ENCODE measurements at places on chromosomes 16 and 17.

- H3K4me3 ChIP-seq, result no peak overlapping the region
- H3K27me3 ChIP-seq, result no peaks in the 10 kb centered on the region
- peak overlapping the region; percentile 10 for H3K27ac ChIP-seq
- no peaks in the 10 kb centered on the region for H3K36me3 ChIP-seq
- H3K4me1 ChIP-seq, result peaks cover 9% of the 10 kb centered on the region
- peak; percentile 80 for DNase-seq
Observed at GRCh38 chr17:50731575-50732460, 12.4 kb downstream of the LUC7L3 start.

DNA sequence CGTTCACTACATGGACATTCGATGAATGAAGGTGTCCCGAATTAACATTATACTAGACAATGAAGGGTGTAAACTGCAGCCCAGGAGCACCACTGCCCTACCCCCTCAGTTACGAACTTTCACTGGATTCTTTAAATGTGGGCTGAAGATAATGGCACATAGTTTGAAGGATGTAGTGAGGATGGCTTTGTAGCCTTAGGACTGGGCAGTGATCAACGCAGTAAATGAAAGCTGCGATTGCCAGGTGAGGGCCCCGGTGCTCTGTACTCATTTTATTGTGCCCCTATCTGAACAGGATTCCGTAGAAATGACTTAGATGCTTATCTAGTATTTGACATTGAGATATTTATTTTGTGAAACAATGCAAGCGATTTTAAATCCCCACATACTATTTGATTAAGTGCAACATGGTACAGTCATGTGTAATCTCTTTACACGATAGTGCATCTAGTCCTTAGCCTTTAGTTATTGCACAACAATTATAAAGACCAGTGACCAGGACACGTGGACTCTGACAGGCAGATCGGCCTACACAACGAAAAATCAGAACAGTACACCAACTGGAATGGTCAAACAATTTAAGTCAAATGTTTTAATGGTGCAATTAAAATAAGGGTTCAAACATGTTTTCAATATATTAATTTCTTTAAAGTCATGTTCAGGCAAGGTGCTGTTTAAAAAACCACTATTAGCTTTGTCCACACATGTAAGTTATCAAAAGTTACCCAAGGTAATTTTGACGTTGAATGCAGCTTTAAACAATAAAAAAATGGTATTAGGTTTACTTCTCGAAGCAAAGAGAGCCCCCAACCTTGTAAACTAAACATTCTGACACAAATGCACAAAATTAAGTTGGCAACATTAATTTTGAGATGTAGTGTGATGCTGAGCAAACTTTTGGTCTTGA, 17.4 kb upstream of the ERN1 start:
- peak; percentile 61 for DNase-seq
- H3K27me3 ChIP-seq, result no peaks in the 10 kb centered on the region

- H3K27ac ChIP-seq, result no peak overlapping the region
- H3K27me3 ChIP-seq, result no peaks in the 10 kb centered on the region
- peaks cover 2% of the 10 kb centered on the region for H3K36me3 ChIP-seq
- H3K4me3 ChIP-seq, result no peak overlapping the region
- no peak for DNase-seq
- no peaks in the 10 kb centered on the region for H3K4me1 ChIP-seq
Observed at GRCh38 chr17:72882426-72882825, 210.1 kb downstream of the SLC39A11 start.

GRCh38 chr16:23448392-23448791, 4.6 kb downstream of the COG7 start:
- H3K27me3 ChIP-seq, result no peaks in the 10 kb centered on the region
- DNase-seq, result peak; percentile 34
- no peak overlapping the region for H3K4me3 ChIP-seq
- peaks cover 18% of the 10 kb centered on the region for H3K36me3 ChIP-seq
- H3K4me1 ChIP-seq, result no peaks in the 10 kb centered on the region

- H3K4me3 ChIP-seq, result no peak overlapping the region
- peaks cover 15% of the 10 kb centered on the region for H3K27me3 ChIP-seq
- peaks cover 9% of the 10 kb centered on the region for H3K4me1 ChIP-seq
- H3K27ac ChIP-seq, result no peak overlapping the region
- no peaks in the 10 kb centered on the region for H3K36me3 ChIP-seq
Observed at GRCh38 chr16:52549011-52549692, 2.2 kb upstream of the TOX3 start.

DNA sequence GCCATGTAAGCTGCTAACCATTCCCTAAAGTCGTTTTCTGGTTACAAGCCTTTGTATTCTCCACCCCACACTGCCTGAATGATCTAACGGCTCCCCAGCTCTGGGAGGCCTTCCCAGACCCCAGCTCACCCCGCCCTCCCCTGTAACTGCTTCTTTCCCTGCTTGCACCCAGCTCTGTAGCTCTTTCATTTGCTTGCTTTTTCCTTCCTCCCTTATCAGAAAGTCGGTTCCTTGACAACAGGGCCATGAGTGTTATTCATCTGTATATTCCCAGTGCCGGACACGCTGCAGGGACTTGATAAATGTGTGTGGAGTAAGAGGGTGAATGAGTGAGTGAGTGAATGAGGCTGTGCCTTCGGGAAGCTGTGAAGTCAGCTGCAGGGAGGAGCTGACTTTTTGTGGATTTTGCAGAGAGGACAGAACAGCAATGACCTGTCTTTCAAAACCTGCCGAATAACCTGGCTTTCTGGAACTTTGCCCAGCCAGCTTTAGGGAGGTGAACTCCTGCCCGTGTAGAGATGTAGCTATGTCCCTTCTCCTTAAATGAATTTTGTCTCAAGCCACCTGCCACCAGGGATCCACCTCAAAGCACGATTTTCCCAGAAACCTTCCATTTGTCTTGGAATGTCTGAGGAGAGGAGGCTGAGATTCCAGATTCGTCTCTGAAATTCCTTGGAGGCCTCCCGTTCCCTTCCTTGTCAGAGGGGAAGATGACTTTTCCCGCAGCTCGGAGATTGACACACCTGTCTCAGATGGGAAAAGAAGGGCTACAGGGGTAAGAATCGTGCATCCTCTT, 20.0 kb upstream of the CACNG4 start:
- H3K4me1 ChIP-seq, result no peaks in the 10 kb centered on the region
- no peak overlapping the region for H3K4me3 ChIP-seq

- no peaks in the 10 kb centered on the region for H3K4me1 ChIP-seq
- H3K27ac ChIP-seq, result no peak overlapping the region
- no peaks in the 10 kb centered on the region for H3K27me3 ChIP-seq
- no peak overlapping the region for H3K4me3 ChIP-seq
- no peak for DNase-seq
Observed at GRCh38 chr17:16917671-16918394, 54.1 kb downstream of the TNFRSF13B start.

GRCh38 chr16:79267781-79268180, 332.8 kb downstream of the MAF start:
- H3K4me1 ChIP-seq, result no peaks in the 10 kb centered on the region
- no peaks in the 10 kb centered on the region for H3K36me3 ChIP-seq
- no peak overlapping the region for H3K27ac ChIP-seq
- H3K27me3 ChIP-seq, result no peaks in the 10 kb centered on the region
- no peak overlapping the region for H3K4me3 ChIP-seq

DNA sequence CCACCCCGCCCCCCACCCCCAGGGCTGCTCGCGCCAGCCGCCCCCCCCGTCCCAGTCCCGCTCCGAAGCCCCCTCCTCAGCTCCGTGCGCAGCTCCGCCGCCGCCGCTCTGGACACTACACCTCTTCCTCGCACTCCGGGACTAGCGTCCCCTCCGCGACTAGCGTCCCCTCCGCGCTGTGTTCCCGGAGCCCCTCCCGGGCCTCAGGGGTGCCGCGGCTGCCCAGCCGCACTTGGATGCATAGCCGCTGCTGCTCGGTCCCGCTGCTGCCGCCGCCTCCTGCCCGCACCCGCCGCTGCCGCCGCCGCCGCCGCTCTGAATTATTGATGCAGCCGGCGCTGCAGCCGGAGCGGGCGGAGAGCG, at the start of gene CBLN1:
Gene CBLN1, minus strand, starts transcription at position 359 of the 363 bp plus-strand sequence. CDS start 373 bp downstream, outside the sequence.
- H3K27me3 ChIP-seq, result peaks cover 78% of the 10 kb centered on the region
- H3K27ac ChIP-seq, result peak within 1 kb of the TSS; percentile 70
- peak within 1 kb of the TSS; percentile 39 for H3K4me3 ChIP-seq
- no peaks in the 10 kb centered on the region for H3K36me3 ChIP-seq
- H3K4me1 ChIP-seq, result peaks cover 22% of the 10 kb centered on the region

DNA sequence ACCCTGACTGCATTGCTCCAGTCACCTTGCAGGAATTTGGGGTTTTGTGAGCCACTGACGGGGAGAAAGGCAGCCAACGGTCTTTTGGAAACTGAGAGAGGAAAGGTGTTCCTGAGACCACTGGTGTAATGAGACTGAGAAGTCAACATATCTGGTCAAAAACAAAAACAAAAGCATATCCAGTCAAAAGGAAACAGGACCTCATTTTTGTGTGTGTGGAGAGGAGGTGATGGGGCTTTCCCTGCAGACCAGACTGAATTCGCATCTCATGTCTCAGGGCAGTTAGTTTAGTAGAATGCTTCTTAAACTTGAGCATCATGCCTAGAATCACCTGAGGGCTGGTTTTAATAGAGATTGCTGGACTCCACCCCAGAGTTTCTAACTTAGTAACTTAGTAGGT, 198.4 kb downstream of the COPRS start:
- no peaks in the 10 kb centered on the region for H3K36me3 ChIP-seq
- H3K4me1 ChIP-seq, result no peaks in the 10 kb centered on the region
- no peaks in the 10 kb centered on the region for H3K27me3 ChIP-seq
- DNase-seq, result no peak

- no peaks in the 10 kb centered on the region for H3K27me3 ChIP-seq
- H3K4me1 ChIP-seq, result no peaks in the 10 kb centered on the region
- no peaks in the 10 kb centered on the region for H3K36me3 ChIP-seq
Observed at GRCh38 chr17:63075969-63076368, 109.9 kb downstream of the TANC2 start.

DNA sequence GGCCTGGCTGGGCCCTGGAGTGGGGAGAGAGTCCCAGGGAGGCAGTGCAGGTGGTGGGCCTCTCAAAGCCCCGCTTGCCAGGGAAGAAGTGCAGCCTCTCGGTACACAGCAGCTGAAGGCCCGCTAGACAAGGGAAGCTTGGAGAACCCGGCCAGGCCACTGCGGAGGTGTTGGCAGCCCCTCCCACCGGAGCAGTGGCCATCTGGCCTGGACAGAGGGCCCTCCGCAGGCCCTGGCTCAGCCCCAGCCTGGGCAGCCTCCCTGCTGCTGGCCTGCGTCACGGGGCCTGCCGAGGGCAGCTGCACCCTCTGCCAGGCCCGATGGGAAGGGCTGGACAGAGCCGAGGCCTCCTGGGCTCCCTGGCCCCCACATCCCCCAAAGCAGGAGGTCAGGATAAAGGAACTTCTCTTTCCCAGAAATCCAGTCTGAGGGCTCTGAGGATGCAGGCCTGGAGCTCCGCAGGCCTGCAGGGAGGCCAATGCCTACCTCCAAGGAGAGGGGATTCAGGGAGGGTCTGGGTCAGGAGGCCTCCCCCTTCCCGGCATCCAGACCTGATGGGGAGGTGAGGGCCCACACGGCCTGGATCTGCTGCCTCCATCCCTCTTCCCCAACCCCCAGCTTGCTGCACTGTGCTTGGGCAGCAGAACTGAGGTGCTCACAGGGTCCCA, 4.3 kb downstream of the SPPL2C start:
- H3K27ac ChIP-seq, result no peak overlapping the region
- DNase-seq, result no peak
- H3K36me3 ChIP-seq, result no peaks in the 10 kb centered on the region
- H3K4me1 ChIP-seq, result no peaks in the 10 kb centered on the region

- H3K27ac ChIP-seq, result no peak overlapping the region
- H3K36me3 ChIP-seq, result peaks cover 38% of the 10 kb centered on the region
- no peak for DNase-seq
- no peaks in the 10 kb centered on the region for H3K27me3 ChIP-seq
- no peak overlapping the region for H3K4me3 ChIP-seq
Observed at GRCh38 chr17:37592291-37592690, 16.9 kb downstream of the SYNRG start.

DNA sequence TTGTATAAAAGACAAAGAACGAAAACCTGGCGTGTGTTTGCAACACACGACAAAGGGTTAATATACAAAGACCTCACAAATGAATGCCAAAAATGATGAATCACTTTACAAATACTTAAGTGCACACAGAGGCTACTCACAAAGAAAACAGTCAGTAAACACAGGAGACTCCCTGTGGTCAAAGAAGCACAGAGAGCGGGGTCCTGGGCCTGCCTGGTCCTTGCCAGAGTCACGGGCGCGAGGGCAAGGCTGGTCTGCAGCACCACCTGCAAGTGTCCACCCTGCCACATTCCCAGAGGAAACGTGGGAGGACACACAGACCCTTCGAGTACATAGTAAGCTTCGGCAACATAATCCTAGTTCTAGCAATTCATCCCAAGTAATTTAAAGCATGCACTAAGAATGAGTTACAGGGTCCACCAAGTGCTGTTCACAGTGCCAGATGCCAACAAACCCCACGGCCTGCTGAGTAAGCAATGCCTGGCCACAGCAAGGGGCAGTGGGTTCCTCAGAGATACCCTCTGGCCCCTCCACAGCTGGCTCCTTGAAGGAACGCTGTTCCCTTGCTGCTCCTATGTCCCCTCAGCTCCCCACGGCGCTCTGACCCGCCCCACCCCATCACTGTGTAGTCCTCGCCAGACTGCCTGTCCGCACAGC, 24.6 kb upstream of the FAAP100 start:
- H3K4me3 ChIP-seq, result no peak overlapping the region
- H3K4me1 ChIP-seq, result no peaks in the 10 kb centered on the region
- H3K36me3 ChIP-seq, result peaks cover 70% of the 10 kb centered on the region
- H3K27me3 ChIP-seq, result no peaks in the 10 kb centered on the region
- H3K27ac ChIP-seq, result no peak overlapping the region
- DNase-seq, result no peak

- H3K36me3 ChIP-seq, result peaks cover 65% of the 10 kb centered on the region
- H3K27me3 ChIP-seq, result no peaks in the 10 kb centered on the region
- no peak overlapping the region for H3K27ac ChIP-seq
- H3K4me1 ChIP-seq, result no peaks in the 10 kb centered on the region
Observed at GRCh38 chr17:27624539-27624938, 6.4 kb upstream of the LGALS9 start.

DNA sequence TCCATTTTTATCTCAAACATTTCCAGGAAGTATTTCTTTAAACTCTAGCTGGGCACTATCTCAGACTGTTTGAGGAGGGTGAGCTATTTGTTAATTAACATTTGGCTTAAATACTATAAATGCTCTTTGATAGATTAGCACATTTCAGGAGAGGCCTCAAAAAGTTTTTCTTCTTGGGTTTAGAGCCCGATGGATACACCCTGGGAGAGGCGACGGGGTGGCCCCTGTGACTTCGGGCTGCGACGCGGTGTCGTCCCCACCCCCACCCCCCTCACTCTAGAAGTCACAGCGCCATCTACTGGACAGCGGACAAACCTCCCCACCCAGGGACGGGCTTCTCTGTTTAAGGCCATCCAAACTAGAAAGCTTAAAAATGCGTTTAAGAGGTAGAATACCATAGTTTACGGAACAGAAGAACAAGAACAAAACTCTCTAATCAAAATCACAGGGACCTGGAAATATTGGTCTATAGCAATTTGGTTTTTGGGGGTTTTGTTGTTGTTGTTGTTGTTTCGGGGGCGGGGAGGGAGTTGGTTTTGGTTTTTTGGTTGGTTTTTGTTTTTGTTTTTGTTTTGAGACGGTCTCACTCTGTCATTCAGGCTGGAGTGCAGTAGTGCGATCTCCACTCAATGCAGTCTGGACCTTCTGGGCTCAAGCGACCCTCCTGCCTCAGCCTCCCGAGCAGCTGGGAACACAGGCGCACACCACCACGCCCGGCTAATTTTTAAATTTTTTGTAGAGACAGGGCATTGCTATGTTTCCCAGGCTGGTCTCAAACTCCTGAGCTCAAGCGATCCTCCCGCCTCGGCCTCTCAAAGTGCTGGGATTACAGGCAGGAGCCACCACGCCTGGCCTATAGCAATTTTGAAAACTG, 254.4 kb downstream of the C16orf95 start:
- peaks cover 2% of the 10 kb centered on the region for H3K4me1 ChIP-seq
- H3K27ac ChIP-seq, result no peak overlapping the region
- H3K4me3 ChIP-seq, result no peak overlapping the region
- peak; percentile 44 for DNase-seq
- no peaks in the 10 kb centered on the region for H3K36me3 ChIP-seq

Measured in large intestine (tissue), 12 donors.